ENCODE measurements at places on chromosomes 11 and 22.
A peak's percentile ranks its signal among the peaks of the same experiment; 100 is the strongest.

DNA sequence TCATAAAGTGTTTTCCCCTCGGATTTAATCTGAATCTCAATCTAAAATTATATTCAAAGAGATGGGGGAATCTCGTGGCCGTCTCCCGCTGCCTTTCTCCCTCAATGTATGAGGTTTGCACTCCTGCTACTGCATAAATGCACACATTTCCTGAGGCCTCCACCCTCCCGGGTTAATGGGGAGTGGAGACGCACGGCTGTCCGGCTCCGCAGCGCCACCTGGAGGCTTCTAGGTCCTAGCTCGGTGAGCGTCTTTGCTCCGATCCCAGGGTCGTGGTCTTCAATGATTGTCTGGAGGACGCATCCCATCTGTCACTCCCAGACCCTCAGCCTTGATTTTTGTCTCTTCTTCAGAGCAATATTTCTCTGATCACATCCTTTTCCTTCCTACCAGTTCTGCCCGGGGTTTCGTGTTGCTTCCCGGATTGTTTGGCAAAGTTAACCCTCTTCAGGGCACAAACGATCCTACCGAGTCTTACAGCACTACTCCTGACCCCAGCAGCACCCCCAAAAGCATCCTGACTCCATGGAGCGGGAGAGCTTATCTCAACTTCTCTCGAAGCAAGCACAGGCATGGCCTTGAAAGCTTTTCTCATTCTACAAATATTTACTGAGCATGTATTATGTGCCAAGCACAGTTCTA lies at the start of gene LMO1:
LMO1 (minus strand) TSS at position 110 of the 642 bp plus-strand sequence. CDS start 516 bp downstream, outside the sequence.
- DNase-seq: peak; percentile 69

DNA sequence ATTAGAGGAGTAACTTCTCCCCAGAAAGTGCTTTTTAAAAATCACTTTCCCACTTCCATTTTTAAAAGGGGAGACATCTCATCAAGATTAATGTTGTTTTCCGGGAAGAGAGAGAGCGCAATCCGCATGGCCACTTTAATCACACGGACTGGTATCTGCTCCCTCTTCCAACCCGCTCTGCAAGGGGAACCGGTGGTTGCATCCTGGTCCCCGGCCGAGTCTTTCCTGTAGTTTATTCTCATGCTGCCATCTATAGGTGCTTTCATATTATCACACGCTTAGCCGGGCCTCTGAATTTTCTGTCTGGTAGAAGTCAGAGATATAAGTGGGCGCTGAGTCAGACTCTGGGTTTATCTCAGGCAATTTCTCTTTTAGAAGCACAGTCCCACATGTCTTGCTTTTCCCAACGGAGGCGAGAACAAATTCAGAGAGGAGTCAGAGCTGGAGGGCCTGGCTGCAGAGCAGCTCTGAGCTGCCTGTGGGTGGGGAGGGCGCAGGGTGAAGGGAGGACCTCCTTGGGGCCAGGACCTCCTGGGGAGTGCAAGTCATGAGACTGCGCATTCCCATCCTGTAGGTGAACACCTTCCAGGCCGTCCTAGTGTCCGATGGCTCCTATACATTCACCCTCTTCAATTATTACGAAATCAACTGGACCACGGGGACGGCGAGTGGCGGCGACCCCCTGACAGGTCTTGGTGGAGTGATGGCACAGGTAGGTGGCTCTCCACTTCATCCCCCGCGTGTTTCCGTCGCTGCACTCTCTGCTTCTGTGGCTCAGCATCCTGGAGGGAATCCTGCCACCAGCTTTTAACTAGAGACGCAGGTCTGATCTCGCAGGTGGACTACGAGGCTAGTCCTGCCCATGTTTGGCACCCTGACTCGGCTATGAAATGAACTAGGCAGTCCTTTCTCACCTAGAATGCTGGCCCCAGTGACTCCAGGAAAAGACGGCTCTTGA lies 11.7 kb downstream of the TECTA start:
- peak; percentile 4 for DNase-seq

- DNase-seq: peak; percentile 38
These were observed 107.8 kb downstream of the FAR1 start for GRCh38 chr11:13776134-13776815.

- no peak for DNase-seq
These were observed 48.6 kb upstream of the CD82 start for GRCh38 chr11:44516688-44517507.

GRCh38 chr11:117605331-117605730 lies 191.7 kb downstream of the DSCAML1 start:
- DNase-seq: no peak

DNA sequence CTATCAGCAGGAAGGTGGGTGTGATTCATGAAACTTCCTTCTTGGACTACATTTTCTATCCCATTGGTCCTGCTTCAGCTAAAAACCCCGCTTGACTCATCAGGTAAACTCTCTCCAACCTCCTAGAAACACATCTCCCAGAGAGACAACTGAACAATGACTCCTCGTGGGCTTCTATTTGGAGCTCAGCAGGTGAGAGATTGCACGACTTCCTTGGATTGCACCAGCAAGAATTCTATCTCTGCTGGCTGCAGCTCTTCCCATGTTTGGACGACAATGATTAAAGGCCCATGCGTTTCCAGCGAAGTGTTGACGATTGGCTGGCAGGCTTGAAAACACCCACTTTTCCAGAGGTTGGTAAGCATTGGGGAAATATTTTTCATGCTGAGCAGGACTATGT lies 216.1 kb upstream of the NTM start:
- DNase-seq: no peak

DNA sequence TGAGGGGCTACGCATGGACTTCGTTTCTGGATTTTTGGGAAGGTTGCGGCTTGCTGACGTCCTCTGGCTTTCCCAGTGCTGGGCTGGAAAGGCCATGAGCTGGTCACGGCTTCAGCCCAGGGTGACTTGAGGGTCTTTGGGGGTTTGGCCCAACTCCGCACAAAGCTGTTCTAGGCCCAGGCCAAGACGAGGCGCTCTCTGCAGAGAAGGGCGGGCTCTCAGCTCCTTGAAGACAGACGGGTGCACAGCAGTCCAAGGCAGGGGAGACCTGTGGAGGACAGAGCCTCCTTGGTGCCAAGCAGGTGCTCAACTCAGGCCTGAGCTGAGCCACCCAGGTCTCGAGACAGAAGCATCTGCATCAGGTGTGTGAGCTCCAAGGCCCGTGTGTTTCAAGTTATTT lies 1003.7 kb downstream of the BRD1 start:
- no peak for DNase-seq

DNA sequence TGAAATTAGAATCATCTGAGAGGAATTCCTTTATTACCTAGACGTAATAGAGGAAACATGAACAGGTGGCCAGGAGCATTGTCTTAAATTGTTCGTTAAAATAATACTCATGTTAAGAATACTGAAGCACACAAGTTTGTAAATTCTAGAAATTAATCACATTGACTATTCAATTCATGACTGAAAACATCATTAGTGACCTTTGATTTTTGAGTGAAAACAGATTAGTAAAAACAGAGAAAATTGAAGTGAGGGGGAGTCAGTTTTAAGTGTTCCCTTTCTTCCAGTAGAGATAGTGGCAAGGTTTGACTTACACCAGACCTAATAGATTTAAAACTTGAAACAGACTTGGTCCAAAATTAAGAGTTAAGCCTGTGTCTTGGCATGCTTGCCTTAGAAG lies 1.4 kb downstream of the ZFP91 start:
- no peak for DNase-seq

GRCh38 chr11:66541892-66542291 lies 4.0 kb downstream of the ZDHHC24 start:
- no peak for DNase-seq

DNA sequence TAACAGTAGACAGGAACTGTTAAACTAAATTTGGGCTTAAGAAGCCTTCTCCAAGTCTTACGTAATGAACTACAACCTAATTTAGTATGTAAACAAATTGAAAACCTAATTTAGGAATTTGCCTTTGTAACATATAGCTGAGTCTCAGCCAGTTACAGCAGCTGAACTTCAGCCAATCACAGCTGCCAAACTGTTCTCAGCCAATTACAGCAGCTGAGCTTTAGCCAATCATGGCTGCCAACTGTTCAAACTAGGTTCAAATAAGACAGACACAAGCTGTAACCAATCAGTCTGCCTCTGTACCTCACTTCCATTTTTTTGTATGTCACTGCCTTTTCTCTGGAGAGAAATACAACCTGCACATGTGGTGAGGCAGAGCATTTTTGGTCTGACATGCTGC lies 95.0 kb upstream of the CD44 start:
- no peak for DNase-seq

DNA sequence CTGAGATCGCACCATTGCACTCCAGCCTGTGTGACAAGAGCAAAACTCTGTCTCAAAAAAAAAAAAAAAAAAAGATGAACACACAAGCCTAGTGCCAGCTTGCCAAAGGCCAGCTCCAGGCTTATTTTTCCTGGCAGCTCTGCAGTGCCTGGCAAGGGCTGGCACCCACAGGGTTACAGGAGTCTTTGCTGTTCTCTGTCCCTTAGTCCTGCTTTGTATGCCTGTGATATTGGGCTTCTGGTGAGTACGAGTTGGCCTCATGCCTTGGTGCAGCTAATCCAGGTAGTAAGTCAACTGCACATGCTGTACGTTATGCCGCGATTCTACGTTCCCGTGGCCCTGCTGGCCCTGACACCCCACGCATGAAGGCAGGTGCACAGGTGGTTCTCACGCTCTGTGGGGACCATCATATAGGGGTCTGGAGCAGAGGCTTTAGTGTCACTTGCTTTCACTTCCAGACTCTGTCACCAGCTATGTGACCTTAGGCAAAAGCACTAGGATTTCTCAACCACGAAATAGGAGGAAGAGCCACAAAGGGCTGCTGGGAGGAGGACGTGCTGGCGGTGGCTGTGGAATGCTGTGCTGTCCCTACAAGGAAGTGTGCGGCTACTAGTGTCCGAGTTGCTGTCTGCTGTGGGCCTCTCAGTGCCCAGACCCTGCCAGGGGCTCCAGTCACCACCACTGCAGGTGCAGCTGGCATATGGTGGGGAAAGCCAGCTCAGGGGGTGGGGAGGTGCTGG lies 21.4 kb upstream of the RASL10A start:
- no peak for DNase-seq

- DNase-seq: no peak
These were observed 6.7 kb downstream of the SYNGR1 start for GRCh38 chr22:39356464-39356863.
